Hematopoietic multipotent progenitor cell (in vitro differentiated cells): ENCODE measurements at places on chromosomes 11 and 22. TPM values are rescaled to one million over a fixed set of nuclear protein-coding genes. Genes with fewer than 3 reads are reported as not detected.

GRCh38 chr22:20219667-20220628 lies 48.2 kb downstream of the RTN4R start:
- DNase-seq = no peak

DNA sequence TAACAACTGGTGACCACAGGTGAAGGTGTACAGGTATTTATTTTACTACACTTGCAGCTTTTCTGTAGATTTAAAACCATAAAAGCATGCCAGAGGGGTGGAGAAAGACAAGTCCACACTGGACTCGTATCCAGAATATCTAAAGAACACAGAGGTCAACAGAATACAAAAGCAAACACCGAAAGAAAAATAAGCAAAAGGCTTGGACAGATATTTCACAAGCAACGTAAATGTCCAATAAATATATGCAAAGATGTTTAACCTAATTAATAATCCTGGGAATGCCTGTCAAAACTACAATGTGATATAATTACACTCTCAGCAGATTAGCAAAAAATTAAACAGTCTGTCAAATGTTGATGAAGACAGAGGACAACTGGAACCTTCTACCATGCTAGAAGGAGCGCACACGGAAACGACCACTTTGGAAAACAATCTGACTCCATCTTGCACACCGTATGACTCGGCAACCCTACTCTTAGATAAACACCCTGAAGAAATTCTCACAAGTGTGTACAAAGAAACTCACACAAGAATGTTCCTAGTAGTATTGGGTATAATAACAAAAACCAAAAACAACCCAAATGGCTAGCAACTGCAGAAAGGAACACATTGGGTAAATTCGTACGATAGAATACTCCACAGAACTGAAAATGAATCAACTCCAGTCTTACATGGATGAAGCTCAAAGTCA lies 27.2 kb downstream of the GNB1L start:
- no peak for DNase-seq

- no peak for DNase-seq
Measured at GRCh38 chr11:129930296-129930695, 34.9 kb upstream of the NFRKB start.

DNA sequence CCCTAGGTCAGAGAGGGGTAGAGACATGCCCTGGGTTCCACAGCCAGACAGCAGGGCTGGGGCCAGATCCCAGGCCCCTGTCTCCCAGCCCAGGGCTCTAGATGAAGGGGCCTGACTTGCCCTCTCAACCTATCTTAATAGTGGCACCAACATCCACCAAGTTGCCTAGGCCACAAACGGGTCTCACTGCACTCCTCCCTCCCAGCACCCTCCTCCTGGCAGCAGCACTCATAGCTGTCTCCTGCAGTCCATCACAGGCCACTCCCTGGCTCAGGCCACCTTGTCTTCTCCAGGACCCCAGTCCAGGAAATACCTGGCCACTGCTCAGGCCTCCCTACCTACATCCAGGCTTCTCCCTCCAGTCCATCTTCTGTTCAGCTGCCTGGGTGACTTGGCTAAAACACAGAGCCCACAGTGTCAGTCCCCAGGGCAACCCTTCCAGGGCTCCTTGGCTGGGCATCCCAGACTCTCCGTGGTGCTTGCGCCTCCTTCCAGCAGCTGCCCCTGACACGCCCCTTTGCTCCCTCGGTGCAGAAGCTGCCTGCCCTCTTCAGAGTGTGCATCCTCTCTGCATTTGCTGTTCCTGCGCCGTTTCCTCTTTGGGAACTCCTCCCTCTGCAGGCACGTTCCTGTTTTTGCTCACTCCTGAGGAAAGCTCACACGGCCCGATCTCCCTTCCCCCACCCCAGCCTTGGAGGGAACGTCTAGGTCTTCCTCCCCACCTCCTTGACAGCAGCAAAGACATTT lies 40.5 kb downstream of the LRRC32 start:
- no peak for DNase-seq

DNA sequence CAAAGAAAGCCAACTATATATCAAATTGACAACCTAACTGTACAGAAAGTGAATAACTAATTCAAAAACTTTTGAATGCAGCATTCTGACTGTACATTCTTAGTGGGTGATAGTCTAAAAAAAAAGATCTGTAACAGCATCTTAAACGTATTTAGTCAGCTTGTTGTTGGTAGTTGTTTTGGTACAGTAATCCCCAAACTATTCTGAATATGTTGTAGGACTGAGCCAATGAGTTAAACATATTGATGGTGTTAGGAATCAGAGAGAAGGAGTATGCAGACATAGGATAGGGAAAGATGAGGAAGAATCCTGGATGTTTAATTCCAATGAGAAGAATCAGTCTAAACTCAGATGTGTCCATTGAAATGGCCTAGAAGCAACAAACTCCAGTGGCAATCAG lies 41.9 kb upstream of the KIRREL3 start:
- no peak for DNase-seq

GRCh38 chr22:11066458-11067285 lies 4461.3 kb upstream of the OR11H1 start:
- no peak for DNase-seq

DNA sequence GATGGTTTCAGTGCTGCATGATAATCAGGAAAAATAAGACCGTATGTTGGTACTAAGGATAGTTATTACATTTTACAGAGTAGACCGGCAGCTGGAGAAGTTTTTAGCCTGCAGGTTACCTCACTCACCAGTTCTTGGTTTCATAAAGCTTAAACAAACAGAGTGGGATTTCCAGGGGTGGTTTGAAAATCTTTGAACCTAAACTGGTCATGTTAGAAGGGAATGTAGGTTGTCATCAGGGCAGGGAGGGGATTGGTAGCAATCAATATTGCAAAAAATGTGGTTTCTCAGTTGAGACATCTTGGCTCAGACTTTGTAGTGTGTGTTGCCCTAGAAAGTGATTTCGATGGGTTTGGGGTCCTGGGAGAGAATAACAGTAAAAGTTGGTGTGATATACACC lies 17.5 kb downstream of the EXT2 start:
- DNase-seq = no peak

DNA sequence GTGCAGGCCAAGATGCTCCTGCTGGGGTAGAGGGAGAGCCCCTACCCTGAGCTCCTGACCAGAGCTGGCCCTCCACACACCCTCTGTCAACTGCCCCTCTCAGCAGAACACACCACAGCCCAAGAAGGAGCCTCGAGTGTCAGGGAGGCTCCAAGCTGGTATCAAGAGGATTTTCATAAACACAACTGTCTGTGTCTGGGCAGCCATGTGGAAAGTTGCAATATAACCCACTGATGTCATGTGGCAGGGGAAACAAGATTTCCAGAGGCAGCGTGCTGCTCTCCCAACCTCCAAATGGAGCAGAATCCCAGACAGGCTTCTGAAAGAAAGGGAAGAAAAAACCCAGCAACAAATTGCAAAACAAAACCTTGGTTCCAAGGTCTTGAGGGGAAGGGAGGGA lies 569.9 kb downstream of the BUD13 start:
- DNase-seq = no peak

Gene AQP11
- total RNA-seq = 0.27 TPM

Gene P4HA3
- total RNA-seq = 0.27 TPM

Gene SYCE3
- total RNA-seq = 0.54 TPM

Gene TRIM29
- under 0.01 TPM for total RNA-seq
